ENCODE measurements at places on chromosomes 16 and 17.

- no peak for DNase-seq
Measured at GRCh38 chr17:9241774-9242496, 220.6 kb downstream of the NTN1 start.

- no peak for DNase-seq
Measured at GRCh38 chr17:70468661-70469060, 299.3 kb downstream of the KCNJ2 start.

GRCh38 chr16:11318817-11319216, 26.4 kb upstream of the RMI2 start:
- no peak for DNase-seq

GRCh38 chr16:73329358-73330286, 281.7 kb upstream of the ZFHX3 start:
- no peak for DNase-seq

GRCh38 chr16:11658896-11659708, 9.2 kb upstream of the SNN start:
- no peak for DNase-seq

GRCh38 chr17:59760160-59760559, 52.7 kb downstream of the VMP1 start:
- no peak for DNase-seq

- no peak for DNase-seq
Measured at GRCh38 chr16:86620184-86620583, 41.8 kb downstream of the FOXL1 start.

DNA sequence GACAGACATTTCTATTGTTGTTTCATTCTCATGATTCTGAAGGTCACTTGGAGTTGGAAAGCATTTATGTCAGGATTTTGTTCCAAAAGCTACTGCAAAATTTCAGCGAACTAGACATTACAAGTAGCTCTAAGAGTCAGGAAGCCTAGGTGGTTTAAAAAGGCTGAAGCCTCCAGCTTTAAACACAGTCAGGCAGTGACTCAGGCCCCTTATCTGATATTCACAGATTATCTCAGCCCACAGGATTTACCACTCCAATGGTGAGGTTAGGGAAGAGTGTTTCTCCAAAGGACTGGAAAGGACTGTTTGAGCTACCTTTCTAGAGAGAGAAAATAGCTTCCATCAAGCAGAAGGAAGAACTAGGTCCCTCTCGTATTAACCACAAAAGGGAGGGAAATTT, 624.4 kb upstream of the C16orf82 start:
- no peak for DNase-seq

DNA sequence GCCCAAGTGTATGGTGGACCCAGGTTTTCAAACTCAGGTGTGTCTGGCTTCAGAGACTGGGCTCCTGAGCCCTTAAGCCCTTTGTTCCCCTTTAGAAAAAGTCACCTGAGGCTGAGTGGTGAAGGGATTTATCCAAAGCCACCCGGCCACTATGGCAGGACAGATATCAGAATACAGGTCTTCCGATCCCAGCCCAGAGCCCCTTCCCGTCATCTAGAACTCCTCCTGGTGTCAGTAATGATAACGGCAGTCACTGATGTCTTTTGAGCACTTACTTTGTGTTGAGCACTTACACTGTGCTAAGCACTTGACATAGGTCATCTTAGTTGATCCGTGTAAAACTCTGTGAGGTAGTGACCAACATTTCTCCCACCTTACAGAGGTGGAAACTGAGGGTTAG, 16.6 kb downstream of the NOD2 start:
- no peak for DNase-seq
